ENCODE measurements at places on chromosomes 12 and 14. TPM values are rescaled to one million over a fixed set of nuclear protein-coding genes. Genes with fewer than 3 reads are reported as not detected.
A peak's percentile ranks its signal among the peaks of the same experiment; 100 is the strongest.

GRCh38 chr12:120598674-120599463 lies 17.7 kb upstream of the POP5 start:
- DNase-seq: peak; percentile 77

DNA sequence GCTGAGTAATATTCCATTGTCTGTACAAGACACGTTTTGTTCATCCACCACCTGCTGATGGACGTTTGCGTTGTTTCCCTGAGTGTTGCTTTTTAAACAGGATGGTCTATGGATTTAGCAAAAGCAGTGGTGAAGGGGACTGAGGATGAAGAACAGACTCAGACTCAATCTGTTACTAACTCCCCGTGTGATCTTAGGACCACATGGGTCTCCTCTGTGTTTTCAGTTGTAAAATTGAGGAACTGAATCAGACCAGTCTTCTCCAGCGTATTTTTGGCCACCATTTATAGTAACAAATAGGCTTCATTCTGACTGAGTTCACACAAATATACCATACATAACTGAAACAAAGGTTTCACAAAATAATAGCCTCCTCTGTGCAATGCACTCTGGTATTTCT lies 85.6 kb downstream of the FOXN3 start:
- DNase-seq: no peak

GRCh38 chr12:1978078-1978862 lies 26.0 kb downstream of the DCP1B start:
- no peak for DNase-seq

GRCh38 chr14:79598339-79598738 lies 613.0 kb downstream of the DIO2 start:
- no peak for DNase-seq

- no peak for DNase-seq
Observed at GRCh38 chr12:8455727-8456360, at the start of gene CLEC6A. TSS of gene CLEC6A (plus strand) at chr12:8455962. CDS start at chr12:8456112, 150 bp downstream.

GRCh38 chr12:130142736-130143135 lies 19.5 kb upstream of the FZD10 start:
- DNase-seq: no peak

The LRIG3 gene
- 1.1 TPM for polyA plus RNA-seq

Data from adrenal gland (tissue), 19 donors.